Mesenteric fat pad (tissue), 1 donor: ENCODE measurements at places on chromosomes 1 and 21. TPM values are rescaled to one million over a fixed set of nuclear protein-coding genes. Genes with fewer than 3 reads are reported as not detected.
A peak's percentile ranks its signal among the peaks of the same experiment; 100 is the strongest.

DNA sequence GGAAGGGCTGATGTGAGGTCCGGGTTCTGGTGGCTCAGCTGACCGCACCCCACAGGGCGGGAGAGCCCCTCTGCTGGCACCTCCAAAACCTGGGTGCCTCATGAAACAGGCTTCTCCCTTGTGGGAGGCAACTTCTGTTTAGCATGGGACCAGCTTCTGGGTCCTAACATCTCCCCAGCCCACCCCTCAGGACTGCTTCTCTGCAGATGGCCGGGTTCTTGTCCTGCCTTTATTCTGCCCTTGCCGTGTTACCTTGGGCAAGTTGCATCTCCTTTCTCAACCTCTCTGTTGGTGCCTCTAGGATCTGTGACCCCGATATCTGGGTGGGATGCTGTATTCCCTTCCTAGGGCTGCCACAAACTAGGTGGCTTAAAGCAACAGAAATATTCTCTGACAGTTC lies 15.0 kb upstream of the TTC22 start:
- no peak for DNase-seq

GRCh38 chr1:30714536-30715090 lies 8.8 kb downstream of the MATN1 start:
- DNase-seq, result no peak

GRCh38 chr1:40221977-40222772 lies 25.6 kb upstream of the TMCO2 start:
- no peak for DNase-seq

The RIMKLA gene
- 0.39 TPM for total RNA-seq

DNA sequence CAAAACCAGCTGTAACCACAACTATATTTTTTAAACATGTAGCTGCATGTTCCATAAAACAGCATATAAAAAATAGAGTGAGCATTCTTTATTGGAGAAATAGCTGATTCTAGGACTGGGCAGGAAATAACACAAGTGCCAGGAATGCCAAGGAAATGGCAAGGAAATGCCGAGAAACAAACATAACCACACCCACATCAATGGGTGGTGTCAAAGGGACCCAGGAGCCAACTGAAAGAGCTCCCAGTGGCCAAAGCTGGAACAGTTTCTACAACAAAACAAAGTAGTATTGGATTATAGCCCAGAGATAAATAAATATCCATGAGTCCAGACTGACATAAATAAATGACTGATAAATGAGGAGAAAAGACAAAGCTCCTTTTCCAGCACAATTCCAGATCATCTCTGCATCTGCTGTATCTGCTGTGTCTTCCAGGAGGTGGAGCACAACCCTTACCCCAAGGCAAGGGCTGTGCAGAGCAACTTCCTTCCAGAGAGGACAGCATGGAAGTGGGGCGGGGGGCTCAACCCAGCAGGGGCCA lies 28.1 kb downstream of the ADARB1 start:
- no peak for DNase-seq

The CD5L gene
- total RNA-seq, result not detected

The CIART gene
- total RNA-seq, result 3.5 TPM

The IGSF9 gene
- total RNA-seq, result 0.13 TPM

GRCh38 chr1:36494971-36495370 lies 12.3 kb upstream of the CSF3R start:
- peak; percentile 55 for DNase-seq

The OR2T29 gene
- not detected for total RNA-seq

DNA sequence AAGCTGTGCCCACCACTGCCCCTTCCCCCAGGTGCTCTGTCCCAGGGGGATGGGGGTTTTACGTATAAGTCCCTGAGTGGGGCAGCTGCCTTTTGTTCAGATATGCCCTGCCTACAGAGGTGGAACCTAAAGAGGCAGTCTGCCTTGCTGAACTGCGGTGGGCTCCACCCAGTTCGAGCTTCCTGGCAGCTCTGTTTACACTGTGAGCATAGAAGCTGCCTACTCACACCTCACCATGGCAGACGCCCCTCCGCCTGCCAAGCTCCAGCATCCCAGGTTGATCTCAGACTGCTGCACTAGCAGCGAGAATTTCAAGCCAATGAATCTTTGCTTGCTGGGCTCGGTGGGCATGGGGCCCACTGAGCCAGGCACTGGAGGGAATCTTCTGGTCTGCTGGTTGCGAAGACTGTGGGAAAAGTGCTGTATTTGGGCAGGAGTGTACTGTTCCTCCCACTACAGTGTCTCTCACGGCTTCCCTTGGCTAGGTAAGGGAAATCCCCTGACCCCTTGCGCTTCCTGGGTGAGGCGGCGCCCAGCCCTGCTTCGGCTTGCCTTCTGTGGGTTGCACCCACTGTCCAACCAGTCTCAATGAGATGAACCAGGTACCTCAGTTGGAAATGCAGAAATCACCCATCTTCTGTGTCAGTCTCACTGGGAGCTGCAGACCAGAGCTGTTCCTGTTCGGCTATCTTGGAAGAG lies 17.6 kb upstream of the RWDD3 start:
- no peak for DNase-seq

DNA sequence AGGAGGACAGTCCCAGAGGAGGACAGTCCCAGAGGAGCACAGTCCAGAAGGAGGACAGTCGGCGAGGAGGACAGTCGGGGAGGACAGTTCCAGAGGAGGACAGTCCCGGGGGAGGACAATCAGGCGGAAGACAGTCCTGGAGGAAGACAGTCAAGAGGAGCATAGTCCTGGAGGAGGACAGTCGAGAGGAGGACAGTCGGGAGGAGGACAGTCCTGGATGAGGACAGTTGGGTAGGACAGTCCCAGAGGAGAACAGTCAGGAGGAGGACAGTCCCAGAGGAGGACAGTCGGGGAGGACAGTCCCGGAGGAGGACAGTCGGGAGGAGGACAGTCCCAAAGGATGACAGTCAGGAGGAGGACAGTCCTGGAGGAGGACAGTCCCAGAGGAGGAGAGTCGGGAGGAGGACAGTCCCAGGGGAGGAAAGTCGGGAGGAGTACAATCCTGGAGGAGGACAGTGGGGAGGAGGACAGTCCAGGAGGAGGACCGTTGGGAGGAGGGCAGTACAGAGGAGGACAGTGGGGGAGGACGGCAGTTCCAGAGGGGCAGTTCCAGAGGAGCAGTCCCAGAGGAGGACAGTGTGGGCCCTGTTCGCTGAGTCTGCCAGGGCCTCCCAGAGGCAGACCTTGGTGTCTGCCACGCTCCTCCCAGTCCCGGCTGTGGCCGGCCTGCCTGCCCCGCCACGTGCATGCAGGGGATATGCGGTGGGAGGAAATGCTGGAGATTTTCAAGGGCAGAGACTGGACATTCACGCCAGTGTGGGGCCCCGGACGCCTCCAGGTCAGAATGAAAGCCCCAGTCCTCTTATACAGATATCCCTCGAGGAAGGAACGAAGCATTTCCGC lies 183.8 kb upstream of the ARHGEF16 start:
- no peak for DNase-seq

DNA sequence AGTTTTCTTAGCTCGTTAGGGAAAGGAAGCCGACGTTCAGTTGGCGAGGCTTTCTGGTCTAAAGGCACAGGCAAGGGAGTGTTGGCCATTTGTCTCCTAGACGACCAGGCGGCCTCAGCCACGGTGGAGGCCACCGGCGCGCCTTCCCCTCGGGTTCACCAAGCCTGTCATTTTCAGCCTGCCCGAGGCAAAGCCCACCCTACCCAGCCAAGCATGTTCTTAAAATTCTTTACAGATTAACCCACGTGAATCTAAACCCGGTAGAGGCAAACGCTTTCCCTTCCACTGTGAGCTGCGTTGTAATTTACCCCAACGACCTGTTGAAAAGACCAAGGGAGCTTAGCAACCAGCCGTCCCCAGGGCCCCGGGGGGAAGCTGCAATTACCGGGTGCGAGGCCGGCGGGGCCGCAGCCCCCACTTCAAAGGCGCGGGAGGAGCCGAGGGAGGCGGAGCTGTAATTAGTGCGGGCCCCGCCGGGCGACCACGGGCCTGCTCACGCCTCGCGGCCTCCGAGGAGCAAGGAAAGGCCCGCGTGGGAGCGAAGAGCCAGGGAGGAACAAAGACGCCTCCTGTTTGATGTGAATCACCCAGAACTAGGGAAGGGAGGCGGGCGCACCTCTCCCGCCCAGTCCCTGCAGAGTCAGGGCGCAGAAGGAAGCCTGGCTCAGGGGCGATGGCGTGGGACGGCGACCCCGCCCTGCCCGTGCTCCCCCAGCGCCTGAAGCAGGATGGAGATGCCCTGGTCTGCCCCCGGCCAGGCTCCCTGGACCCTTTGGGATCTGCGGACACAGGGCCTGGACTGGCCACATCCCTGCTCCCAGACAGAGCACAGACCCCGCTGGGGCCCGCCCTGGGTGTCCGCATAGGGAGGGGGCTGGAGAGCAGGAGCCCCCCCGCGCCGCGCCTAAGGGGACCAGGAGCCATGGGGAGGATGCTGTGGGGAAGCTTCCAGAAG lies 12.1 kb upstream of the TSPEAR start:
- DNase-seq, result peak; percentile 86

The IQGAP3 gene
- 0.55 TPM for total RNA-seq

The FGR gene
- 49.7 TPM for total RNA-seq

The TMEM52 gene
- total RNA-seq, result 1.5 TPM

- DNase-seq, result no peak
Observed at GRCh38 chr1:56424744-56425493, 154.4 kb downstream of the PLPP3 start.

- peak; percentile 68 for DNase-seq
Observed at GRCh38 chr1:9101510-9102146, 27.3 kb downstream of the GPR157 start.

The AKT3 gene
- total RNA-seq, result 55.8 TPM

GRCh38 chr1:211490821-211491415 lies 1.0 kb downstream of the RD3 start:
- no peak for DNase-seq

The CYP4A22 gene
- 0.42 TPM for total RNA-seq

The KCNE1 gene
- 7.3 TPM for total RNA-seq

GRCh38 chr1:97501628-97502027 lies 419.2 kb downstream of the DPYD start:
- DNase-seq, result no peak

DNA sequence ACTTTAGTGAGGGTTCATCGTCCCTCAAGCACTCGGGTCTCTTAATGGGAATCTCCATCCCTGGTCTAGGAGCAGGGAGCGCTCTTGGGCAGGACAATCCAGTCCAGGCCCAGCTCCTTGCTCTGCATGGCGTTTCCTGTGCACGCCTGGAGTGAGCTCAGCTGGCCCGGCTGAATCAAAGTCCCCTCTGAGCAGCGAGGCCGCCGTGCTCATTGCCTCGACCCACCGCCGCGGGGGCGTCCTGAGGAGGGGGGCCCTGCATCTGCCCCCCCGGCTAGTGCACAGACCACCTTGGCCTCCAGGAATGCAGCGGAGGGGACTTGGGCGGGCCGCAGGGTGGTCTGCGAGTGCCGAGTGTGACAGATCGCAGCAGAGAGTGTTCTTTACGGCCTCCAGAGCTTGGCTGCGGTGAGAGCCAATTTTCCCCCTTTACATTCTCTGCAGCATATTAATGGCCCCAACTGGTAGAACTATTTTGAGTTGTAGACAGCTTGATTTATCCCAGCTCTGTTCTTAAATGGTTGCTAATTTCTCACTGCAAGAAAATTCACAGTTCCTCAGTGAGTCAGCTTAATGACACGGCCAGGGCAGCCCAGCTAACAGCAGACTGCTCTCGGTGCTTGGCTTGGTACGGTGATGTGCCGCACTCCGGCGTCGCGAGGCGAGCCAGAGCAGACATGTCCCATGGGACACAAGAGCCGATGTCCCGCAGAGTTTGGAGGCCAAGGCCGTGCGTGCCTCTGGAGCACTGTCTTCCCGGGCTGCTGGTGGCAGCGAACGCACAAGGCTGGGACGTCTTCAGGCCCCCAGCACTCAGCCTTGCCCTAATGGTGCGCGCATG lies 39.8 kb downstream of the SNAP47 start:
- DNase-seq, result no peak

- peak; percentile 39 for DNase-seq
Observed at GRCh38 chr21:36535618-36536241, 55.8 kb upstream of the CLDN14 start.

DNA sequence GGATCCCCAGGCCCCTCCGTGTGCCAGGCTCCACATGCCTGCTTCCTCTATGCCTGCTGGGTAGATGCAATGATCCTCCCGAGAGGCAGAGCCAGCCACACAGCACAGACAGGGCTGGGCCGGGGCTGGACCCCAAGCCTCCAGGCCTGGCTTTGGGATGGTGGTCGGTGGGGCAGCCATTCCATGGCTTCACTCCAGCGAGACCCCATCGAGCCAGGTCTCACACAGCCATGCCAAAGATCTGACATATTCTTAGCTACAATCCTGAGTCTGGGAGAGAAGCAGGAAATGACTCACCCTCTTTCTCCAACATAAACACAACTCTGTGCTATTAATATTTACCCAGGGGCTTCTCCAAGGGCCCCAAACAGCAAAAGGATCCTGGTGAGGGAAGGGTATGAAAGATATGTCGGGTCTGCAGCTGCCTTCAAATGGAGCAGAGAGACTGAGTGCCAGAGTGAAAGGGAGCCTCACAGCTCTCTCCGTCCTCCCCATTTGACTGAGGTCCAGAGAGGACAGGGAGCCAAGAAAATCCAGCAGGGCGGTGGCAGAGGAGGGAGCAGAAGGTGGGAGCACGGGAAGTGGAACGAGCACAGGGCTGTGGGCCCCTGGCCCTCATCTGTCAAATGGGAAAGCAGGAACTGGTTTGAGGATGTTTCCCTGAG lies 639.5 kb downstream of the MATN1 start:
- no peak for DNase-seq

DNA sequence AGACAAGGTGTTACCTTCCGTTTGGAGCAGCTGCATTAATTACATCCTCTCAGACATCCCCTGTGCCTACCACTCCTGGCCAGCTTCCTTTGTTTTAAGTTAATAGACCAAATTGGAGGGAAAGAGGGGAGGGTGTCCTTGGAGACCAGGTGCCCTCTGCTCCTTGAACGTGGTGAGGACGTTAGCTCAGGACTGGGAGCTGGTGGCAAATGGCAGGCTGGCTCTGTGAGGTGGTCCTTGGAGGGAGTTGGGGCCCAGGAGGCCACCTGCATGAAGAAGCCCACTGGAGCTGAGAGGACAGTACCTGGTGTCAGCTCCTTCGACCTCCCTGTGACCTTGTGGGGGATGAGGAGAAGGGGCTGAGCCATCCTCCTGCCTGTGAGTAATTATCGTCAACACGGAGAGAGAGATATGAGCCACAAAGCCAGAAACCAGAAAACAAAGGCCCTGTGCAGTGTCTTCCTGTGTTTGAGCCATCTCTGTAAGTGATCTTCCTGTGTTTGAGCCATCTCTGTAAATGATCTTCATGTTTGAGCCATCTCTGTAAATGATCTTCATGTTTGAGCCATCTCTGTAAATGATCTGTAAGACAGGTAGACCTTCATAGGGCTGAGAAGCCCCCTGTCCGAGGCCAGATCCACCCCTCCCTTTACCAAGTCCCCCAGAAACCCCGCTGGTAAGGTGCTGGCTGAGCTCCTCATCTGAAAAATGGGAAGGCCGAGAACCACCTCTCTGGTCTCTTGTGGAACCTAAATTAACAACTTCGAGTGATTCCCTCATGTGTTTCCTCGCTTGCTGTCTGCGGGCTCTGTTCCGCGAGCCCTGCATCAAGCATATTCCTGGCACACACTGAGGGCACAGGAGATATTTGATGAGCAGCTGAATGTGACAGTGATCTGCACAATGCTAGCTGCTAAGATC lies 126.0 kb downstream of the CAMTA1 start:
- peak; percentile 45 for DNase-seq
